GM06990 (cell line): ENCODE measurements at places on chromosomes 3 and 15.

DNA sequence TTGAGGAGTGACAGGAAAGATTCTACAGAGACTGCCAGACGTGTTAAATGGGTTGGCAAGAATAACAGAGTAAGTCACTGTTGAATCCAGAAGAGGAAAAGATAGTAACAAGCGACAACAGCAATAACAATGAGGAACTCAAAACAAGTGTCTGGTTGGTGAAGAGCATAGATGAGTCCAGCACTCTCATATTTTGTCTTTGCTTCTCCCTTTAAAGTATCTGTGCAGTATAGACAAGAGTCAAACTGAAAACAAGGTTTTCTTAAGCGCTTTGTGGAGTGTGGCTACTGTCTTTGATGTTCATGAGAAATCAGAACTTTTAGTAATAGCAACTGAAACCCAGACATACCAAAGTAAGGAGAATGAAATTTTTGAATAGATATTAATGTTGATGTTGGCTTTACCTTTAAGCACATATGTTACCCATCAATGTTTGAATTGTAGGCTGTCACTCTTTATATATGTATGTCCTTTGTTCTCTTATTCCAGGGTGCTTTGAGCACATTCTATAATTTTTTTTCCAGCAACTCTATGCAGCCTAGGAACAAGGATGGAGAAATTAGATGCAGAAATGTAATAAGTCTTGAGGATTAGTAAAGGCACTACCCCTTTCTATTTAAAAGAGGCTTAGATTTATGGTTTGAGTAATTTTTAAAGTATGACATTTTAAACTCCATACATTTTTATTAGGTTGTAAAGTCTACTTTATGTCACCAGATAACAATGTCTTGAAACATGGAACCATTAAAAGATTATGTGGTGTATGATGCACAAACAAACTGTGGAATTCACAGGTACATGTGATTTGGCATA, 185.5 kb downstream of the NFKBIZ start:
- no peak for DNase-seq

DNA sequence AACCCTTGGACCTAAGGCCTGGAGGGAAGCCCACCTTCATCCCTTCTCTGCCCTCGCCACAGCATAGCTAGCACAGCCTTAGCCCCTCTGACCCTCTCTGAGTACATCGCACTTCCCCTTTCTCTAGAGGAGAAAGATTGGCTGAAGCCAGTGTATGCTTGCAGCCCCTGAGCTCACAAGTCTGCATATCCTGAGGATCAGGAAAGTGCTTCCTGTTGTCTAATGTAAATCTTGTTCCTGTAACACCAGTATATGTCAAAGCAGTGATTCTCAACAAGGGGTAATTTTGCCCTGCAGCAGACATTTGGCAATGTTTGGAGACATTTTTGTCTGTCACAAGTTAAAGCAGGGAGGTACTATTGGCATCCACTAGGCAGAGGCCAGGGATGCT, 2.2 kb upstream of the PRKCD start:
- DNase-seq: no peak

DNA sequence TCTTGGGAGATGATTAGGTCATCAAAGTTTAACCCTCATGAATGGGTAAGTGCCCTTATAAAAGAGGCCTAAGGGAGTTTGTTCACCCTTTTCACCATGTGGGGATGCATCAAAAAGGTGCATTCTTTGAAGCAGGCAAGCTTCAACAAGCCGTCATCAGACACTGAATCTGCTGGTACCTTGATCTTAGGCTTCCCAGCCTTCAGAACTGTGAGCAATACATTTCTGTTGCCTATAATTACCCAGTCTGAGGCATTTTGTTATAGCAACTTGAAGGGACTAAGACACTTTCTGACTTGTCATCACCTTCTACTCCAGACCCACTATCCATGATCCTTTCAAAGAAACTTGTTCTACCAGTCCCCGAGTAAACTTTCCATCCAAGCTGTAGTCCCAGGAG, 44.6 kb upstream of the LRRC58 start:
- DNase-seq: no peak

DNA sequence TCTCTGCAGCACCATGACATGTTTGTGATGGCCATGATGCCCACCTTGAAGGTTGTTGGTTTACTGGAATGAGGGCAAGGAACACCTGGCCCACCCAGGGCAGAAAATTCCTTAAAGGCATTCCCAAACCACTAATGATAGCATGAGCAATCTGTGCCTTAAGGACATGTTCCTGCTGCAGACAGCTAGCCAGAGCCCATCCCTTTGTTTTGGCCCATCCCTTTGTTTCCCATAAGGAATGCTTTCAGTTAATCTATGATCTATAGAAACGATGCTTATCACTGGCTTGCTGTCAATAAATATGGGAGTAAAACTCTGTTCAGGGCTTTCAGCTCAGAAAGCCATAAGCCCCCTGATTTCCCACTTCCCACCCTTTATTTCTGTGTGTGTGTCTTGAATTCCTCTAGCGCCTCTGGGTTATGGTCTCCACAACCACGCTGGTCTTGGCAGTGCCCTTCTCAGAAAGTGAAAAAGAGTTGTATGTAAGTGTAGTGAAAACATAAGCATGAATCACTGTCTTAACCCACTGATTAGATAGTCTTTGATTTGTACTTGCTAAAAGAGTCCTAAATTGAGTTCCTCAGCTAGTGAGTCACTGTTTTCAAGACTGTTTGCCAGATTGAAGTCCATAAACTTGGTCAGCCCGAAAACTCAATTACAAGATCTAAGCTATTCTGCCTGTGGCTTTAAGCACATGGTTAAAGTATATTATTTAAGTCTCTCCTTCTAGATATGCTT, 19.0 kb upstream of the CCR2 start:
- no peak for DNase-seq
